Activated naive CD4-positive, alpha-beta T cell (primary cell): ENCODE measurements at places on chromosomes 11 and 22.

- no peak for DNase-seq
Observed at GRCh38 chr11:62556875-62557631, 10.4 kb upstream of the AHNAK start.

DNA sequence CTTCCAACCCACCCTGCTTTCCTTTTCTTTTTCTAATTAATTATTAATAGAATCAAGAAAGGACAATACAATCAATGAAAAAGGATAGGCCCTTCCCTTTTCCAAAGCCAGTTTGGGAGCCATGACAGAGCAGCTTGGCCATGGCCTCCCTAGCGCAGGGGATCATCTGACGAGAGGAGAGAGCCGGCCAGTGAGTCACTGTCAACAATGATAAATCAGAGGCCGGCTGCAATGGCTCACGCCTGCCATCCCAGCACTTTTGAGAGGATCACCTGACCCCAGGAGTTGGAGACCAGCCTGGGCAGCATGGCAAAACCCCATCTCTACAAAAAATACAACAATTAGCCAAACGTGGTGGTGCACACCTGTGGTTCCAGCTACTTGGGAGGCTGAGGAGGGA, 27.5 kb upstream of the KRTAP5-7 start:
- DNase-seq, result no peak

DNA sequence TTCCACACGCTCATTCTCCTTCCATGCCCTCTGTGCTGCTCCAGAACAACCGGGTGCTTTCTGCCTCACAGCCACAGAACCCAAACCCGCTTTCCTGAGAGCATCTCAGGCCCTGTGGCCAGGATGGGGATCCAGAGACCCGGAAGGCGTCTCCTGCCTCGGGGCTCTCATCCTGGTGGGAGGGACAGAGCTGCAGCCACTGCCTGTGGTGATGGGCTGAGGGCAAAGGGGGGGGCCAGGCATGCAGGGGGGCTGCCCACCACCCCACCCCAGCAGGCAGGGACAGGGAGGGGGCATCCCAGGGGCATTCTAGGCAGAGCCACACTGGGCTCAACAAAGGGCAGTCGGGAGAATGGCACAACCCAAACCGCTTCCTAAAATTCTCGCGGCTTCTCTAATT, 41.4 kb downstream of the CERK start:
- no peak for DNase-seq

DNA sequence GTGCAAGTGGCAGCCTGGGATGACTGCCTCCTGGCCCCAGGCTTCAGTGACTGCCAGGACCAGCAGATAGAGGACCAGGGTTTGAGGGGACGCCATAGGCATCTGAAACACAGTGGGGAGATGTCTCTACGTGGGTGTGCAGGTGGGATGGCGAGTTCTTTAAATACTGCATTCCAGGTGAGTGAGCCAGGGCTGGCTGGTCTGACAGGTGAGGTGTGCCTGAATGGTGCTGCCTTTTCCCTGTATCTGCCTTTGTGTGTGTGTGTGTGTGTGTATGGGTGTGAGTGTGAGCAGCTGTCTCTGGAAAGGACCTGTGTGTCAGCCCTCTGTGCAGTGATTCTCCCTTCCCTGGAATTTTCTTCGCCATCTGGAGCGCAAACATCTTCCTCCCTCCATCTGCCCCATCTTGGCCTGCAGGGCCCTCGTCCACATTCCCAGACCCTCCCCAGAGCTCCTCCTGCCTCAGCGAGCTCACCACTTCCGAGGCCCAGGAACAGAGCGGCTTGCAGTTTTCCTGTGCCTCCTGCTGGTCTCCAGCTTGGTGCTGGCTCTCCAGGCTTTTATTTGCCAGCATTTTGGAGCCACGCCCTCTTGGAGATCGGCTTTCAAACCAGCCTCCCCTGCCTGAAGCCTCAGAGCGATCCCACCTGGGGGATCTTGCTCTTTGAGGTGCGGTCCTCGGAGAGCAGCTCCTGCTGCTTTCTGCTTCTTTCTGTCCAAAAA, at the start of gene GPHA2:
Gene GPHA2, minus strand, starts transcription at position 535 of the 723 bp plus-strand sequence. Its CDS starts 433 bp downstream, at position 102.
- DNase-seq, result no peak

DNA sequence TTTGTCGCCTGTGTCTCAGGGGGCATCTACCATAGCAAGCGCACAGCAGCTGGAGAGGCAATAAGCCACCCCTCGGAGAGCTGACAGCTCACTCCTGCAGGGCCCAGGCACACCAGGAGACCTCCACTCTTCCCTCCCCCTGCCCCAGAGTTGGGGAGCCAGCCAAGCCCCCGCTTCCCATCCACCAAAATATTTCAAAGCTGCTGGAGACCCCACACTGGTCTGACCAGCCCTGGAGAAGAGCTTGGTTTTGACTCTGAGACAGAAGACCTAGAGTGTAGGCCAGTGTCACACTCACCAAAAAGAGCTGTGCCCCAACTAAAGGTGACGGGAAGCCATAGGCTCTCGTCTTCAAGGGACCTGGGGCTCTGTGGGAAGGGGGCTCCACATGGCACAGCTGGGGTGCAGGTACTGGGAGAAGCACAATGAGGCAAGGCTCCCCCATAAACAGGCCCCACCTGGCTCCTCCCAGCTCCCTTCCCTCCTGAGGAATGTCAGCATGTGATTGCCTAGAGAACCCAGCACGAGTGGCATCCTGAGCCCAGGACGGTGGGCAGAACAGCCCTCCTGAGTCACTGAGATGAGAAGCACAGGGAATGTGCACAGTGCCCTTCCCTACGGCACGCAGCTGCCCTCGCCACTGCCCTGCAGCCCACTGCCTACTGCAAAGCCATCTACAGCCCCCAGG, 5.8 kb upstream of the GNAZ start:
- no peak for DNase-seq

DNA sequence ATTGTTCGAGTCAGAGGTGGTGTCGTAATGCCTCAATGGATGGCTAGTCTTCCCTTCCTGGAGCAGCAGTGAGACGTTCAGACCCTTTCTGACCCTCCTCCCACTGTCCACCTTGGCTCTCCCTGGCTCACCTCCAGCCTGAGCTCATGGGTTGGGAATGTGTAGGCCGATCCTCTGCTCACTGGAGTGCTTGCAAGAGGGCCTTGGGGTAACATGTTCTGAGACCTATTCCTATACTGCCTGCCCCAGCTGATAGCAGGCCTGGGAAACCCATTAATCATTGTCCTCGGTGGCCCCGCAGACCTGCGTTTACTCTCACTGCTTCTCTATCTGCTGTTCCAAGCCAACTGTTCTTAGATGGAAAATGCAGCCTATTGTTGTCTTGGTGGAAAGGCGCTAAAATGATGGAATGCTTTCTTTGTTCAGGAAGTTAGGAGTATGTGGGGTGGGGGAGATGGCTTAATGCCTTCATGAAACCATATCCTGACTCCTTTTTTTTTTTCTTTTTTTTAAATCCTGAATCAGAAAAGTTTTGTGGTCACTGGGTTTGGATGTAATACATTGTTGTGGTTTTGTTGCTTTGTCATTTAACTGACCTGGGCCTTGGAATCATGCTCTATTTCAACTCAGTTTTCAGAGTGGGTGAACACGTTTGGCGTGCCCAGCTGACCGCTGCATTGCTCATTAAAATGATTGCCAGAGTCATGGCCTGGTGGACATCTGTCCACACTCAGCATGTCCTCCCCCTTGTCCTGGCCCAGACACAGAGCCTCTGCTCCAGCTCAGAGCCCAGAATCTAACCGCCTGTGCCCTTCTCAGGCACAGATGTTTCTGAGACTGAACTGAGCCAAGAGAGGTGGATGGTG, 72.5 kb downstream of the MICAL2 start:
- no peak for DNase-seq

GRCh38 chr22:33519974-33520903, 400.0 kb downstream of the LARGE1 start:
- DNase-seq, result no peak

GRCh38 chr11:3914805-3915204, 59.3 kb downstream of the STIM1 start:
- no peak for DNase-seq

GRCh38 chr22:45103756-45104155, 60.0 kb upstream of the NUP50 start:
- DNase-seq, result no peak

- DNase-seq, result no peak
Observed at GRCh38 chr11:2128511-2129307, 10.5 kb downstream of the IGF2 start.

DNA sequence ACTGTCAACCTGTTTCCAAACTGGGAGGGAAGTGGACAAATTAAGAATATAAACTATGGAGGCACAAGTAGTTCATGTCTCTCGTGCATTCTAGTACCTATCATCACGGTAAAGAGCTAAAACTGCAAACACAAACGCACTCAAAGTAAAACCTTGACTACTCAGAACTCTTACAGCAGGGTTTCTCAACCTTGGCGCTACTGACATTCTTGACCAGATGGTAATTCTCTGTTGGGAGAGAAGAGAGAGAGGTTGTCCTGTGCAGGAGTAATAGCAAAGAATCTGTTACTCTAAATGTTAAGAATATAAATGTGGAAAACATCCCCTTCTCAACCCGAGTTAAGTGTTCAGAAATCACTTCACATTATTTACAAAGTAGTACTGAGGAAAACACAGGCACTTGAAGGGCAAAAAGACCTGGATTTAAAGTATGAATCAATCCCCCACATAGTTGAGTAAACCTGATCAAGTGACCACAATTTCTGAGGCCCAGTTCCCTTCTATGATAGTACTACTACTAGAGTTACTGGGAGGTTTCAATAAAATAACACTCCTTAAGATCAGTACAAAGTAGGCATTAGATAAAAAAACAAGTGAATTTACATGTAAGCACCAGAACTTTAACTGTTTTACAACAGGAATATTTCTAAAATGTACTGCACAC, 73.1 kb upstream of the ARHGAP32 start:
- no peak for DNase-seq

DNA sequence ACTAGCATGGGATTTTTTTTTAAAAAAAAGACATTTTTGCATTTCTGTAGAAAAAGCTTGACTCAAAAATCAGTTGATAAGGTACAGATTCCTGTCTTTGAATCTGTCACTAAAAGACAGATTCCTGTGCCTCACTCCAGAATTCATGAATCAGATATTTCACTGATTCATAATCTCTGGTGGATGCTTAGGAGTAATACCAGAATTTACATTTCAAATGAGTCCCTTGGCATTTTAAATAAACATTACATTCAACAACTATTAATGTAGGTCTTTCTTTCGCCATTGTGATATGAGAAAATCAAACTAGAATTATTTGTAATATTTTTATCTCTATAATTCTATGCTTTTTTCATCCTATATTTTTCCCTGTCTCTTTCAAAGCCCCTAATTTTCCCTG, 128.3 kb downstream of the APIP start:
- no peak for DNase-seq

DNA sequence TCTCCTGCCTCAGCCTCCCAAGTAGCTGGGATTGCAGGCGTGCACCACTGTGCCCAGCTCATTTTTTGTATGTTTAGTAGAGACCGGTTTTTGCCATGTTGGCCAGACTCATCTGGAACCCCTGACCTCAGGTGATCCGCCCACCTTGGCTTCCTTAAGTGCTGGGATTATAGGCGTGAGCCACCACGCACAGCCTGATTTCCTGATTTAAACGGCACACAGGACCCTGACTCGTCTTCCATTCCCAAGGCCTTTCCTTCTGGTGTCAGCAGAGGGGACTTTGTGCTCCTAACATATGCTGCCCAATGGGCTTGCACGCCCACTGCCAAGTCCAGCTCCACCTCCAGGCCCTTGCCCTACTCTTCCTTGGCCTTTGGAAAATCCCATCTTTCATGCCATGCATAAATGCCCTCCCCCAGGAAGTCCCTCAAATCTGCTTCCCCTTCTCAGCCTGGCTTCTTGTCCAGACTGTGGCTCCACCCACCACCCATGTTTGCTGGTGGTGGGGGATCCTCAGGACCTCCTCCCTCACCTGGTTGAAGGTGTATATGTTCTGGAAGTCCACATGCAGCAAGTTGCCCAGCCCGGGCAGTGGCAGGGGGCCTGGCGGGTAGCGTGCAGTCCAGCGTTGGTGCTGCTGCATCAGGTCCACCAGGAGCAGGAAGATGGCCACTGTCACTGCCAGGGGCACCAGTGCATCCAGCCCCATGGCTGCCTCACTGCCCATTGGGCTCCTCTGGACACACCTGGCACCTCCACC, 23.9 kb upstream of the CYP2D6 start:
- no peak for DNase-seq

- DNase-seq, result no peak
Observed at GRCh38 chr11:36150986-36151385, 138.2 kb downstream of the COMMD9 start.

GRCh38 chr11:9148727-9149126, 57.3 kb upstream of the SCUBE2 start:
- DNase-seq, result no peak

DNA sequence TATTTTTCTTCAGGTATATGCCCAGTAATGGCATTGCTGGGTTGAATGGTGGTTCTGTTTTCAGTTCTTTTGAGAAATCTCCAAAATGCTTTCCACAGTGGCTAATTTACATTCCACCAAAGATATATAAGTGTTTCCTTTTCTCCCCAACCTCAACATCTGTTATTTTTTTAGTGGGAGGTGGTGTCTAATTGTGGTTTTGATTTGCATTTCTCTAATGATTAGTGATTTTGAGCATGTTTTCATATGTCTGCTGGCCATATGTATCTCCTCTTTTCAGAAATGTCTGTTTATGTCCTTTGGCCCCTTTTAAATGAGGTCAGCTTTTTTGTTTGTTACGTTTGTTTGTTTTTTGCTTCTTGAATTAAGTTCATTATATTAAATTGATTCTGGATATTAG, 760.2 kb downstream of the KCNA4 start:
- no peak for DNase-seq

DNA sequence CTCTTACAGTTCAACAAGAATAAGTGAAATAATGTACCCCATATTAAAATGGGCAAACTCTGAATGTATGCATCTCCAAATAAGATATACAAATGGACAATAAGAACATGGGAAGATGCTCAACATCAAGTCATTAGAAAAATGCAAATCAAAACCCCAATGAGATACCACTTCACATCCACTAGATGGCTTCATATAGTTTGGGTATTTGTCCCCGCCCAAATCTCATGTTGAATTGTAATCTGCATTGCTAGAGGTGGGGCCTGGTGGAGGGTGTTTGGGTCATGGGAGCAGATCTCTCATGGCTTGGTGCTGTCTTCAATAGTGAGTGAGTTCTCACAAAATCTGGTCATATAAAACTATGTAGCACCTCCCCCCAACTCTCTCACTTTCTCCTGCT, 5.7 kb downstream of the MPZL2 start:
- DNase-seq, result no peak

DNA sequence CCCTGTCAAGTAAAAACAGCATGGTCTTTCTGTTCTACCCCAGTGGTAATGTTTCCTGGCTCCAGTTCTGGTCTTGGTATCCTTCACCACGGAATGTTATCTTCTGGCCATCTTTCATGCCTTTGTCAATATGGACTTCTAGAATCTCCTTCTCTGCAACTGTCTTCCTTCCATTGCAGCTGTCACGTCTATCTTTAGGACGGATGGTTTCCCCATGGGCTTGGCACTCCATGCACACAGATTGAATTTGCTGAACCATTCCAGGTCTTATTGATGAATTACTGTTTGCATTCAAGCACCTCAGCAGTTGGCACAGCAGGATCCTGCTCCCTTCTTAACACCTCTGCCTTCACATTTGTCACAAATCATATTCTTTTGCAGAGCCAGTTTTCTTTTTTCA, 44.9 kb upstream of the SLC25A18 start:
- DNase-seq, result no peak
